CD8-positive, alpha-beta memory T cell (primary cell): ENCODE measurements at places on chromosomes 2 and 18.
A peak's percentile ranks its signal among the peaks of the same experiment; 100 is the strongest.

DNA sequence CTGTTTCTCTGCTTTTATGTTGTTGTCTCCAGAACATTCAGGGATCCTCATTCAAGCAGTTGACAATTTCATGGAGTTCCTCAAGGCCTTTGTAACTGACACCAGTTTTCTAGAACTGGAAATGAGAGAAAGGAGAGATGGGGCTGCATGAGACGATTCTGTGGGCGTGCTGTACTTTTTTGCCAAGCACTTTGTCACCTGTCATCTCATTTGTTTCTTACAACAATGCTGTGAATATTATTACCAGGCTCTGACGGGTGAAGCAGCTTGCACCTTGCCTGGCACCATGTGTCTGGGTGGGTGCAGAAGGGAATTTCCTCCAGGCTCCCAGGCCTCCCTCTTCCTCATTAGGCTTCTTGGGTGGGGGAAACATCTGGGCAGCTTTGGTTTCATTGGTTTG, 22.2 kb upstream of the ATOH8 start:
- no peaks in the 10 kb centered on the region for H3K36me3 ChIP-seq
- DNase-seq = no peak
- no peak overlapping the region for H3K4me3 ChIP-seq
- H3K27me3 ChIP-seq = peaks cover 6% of the 10 kb centered on the region

GRCh38 chr2:54898456-54899226, 151.6 kb downstream of the RTN4 start:
- peaks cover 13% of the 10 kb centered on the region for H3K4me1 ChIP-seq
- H3K4me3 ChIP-seq = no peak overlapping the region
- no peaks in the 10 kb centered on the region for H3K27me3 ChIP-seq
- no peak for DNase-seq
- no peak overlapping the region for H3K27ac ChIP-seq

DNA sequence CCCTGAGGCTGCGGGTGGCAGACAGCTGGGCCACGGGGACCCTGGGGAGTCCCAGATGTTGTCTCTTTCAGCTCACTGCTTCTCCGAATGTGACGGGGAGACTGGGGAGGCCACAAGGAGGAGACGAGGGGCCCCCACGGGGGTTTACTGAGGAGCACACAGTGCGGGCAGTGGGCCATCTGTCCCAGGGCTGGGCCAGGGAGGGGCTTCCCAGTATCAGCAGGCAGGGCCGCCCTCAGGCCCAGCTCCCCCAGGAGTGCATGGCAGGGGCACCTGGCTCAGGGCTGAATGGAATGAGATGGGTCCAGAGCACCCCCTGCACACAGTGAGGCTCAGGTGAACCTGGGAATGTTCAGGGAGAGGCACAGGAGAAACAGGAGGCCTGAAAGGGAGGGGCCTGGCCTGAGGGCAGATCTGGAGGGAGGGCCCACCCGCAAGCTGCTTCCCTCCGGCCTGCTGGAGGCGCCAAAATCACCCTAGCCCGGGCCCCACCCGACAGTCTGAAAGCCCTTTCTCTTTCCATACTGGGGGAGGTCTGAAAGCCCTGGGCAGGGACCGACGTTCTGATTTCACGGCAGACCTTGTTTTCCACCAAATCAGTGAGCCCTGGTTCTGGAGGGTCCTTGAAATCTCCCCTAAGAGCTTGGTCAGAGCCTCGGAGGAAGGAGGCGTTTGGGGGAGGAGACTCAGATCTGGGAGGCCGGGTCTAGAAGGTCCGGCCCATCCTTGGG, 35.5 kb upstream of the PTMA start:
- no peaks in the 10 kb centered on the region for H3K27me3 ChIP-seq
- DNase-seq = no peak
- no peaks in the 10 kb centered on the region for H3K36me3 ChIP-seq
- H3K4me1 ChIP-seq = peaks cover 5% of the 10 kb centered on the region

DNA sequence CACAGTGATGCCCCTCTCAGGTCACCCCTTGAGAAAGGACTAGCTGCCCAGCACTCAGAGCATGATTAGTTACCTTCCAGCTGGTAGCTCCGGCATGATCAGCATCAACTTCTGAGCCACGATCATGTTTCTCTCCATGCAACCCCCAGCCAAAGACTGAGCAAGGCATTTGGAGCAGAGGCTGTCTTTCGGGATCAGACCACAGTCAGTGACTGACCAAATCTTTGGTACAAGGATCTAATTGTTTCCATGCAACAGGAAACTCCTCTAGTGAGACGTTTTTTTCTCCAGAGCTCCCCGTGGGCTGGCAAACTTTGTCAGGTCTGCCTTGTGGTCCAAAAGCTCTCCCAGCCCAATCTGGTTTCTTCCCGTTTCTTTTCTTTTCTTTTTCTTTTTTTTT, 244.3 kb downstream of the METTL4 start:
- no peaks in the 10 kb centered on the region for H3K36me3 ChIP-seq
- no peak overlapping the region for H3K27ac ChIP-seq
- no peak overlapping the region for H3K4me3 ChIP-seq
- no peak for DNase-seq

- H3K27me3 ChIP-seq = no peaks in the 10 kb centered on the region
- peaks cover 16% of the 10 kb centered on the region for H3K4me1 ChIP-seq
- no peak overlapping the region for H3K27ac ChIP-seq
- no peaks in the 10 kb centered on the region for H3K36me3 ChIP-seq
- no peak overlapping the region for H3K4me3 ChIP-seq
Measured at GRCh38 chr2:233350708-233351107, 3.6 kb upstream of the DGKD start.

GRCh38 chr2:234135750-234136221, 85.3 kb downstream of the SPP2 start:
- H3K4me1 ChIP-seq = peaks cover 27% of the 10 kb centered on the region
- no peaks in the 10 kb centered on the region for H3K36me3 ChIP-seq
- DNase-seq = peak; percentile 60

- peaks cover 4% of the 10 kb centered on the region for H3K27me3 ChIP-seq
- no peaks in the 10 kb centered on the region for H3K36me3 ChIP-seq
- no peak overlapping the region for H3K4me3 ChIP-seq
- H3K27ac ChIP-seq = no peak overlapping the region
- no peaks in the 10 kb centered on the region for H3K4me1 ChIP-seq
Measured at GRCh38 chr2:11056614-11057013, 98.7 kb upstream of the SLC66A3 start.

- H3K4me1 ChIP-seq = peaks cover 10% of the 10 kb centered on the region
- no peak overlapping the region for H3K4me3 ChIP-seq
- H3K27ac ChIP-seq = no peak overlapping the region
- no peaks in the 10 kb centered on the region for H3K36me3 ChIP-seq
- no peak for DNase-seq
- no peaks in the 10 kb centered on the region for H3K27me3 ChIP-seq
Measured at GRCh38 chr2:46704041-46704440, 211.6 kb downstream of the MCFD2 start.

- H3K27me3 ChIP-seq = no peaks in the 10 kb centered on the region
- H3K36me3 ChIP-seq = peaks cover 9% of the 10 kb centered on the region
- H3K4me1 ChIP-seq = no peaks in the 10 kb centered on the region
- no peak for DNase-seq
- H3K27ac ChIP-seq = no peak overlapping the region
Measured at GRCh38 chr2:171478345-171478744, 43.9 kb upstream of the CYBRD1 start.

DNA sequence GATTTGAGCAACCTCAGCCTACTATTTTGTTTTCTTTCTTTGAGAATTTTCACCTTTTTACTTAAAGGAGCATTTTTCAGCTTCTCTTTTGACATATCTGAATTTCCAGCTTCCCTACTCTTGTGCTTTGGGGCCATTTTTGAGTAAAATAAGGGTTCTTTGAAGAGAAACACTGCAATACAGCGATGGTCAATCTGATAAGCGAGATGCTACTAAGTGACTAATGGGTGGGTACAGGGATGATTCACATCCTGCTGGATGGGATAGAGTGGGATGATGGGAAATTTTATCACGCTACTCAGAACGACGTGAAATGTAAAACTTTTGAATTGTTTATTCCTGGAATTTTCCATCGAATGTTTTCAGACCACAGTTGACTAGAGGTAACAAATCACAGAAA, 211.5 kb downstream of the TMEM247 start:
- no peaks in the 10 kb centered on the region for H3K36me3 ChIP-seq
- no peak for DNase-seq
- no peaks in the 10 kb centered on the region for H3K27me3 ChIP-seq
- H3K4me1 ChIP-seq = no peaks in the 10 kb centered on the region
- H3K4me3 ChIP-seq = no peak overlapping the region

GRCh38 chr2:42918041-42918440, 125.7 kb upstream of the HAAO start:
- H3K27me3 ChIP-seq = no peaks in the 10 kb centered on the region
- H3K27ac ChIP-seq = no peak overlapping the region
- no peaks in the 10 kb centered on the region for H3K4me1 ChIP-seq
- DNase-seq = no peak
- H3K36me3 ChIP-seq = no peaks in the 10 kb centered on the region
